M059J (cell line): ENCODE measurements at places on chromosomes 1 and 21. TPM values are rescaled to one million over a fixed set of nuclear protein-coding genes. Genes with fewer than 3 reads are reported as not detected.

The SLC45A3 gene
- total RNA-seq, result 4.4 and 7.8 TPM in 2 replicates

The DIRAS3 gene
- total RNA-seq, result 1.6 and 2.0 TPM in 2 replicates

GRCh38 chr1:66676613-66677298 is 75.5 kb upstream of the DYNLT5 start:
- peak; percentile 78 for DNase-seq

- DNase-seq, result no peak
Measured at GRCh38 chr21:40672602-40673001, 174.4 kb downstream of the DSCAM start.

GRCh38 chr1:66778266-66778665 is 22.8 kb downstream of the INSL5 start:
- DNase-seq, result no peak
